ENCODE measurements at places on chromosomes 12 and 14.

GRCh38 chr12:18158774-18159557 lies 69.0 kb upstream of the RERGL start:
- DNase-seq = no peak

GRCh38 chr12:95380997-95381786 lies 92.8 kb upstream of the METAP2 start:
- DNase-seq = no peak

- DNase-seq = no peak
Observed at GRCh38 chr12:49944718-49945117, 5.8 kb upstream of the AQP2 start.

DNA sequence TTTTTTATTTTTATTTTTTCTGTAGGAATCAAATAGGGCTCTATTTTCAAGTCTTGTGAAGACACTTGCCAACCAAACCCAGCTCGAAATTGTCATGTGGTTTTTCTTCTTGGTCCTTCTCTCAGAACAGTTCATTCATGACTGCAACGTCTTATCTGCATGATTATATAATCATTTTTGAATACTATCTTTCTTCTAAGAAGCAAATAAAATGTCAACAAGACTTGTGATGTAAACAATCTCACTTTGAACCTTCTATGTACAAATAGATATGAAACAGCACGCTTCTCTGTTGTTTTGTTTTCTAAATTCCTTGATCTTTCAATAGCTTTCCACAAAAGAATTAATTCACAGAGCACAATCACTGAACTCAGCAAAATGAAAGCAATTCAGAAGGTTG lies 320.7 kb downstream of the SOX5 start:
- DNase-seq = no peak

- DNase-seq = no peak
Observed at GRCh38 chr14:22793976-22794375, 21.3 kb downstream of the SLC7A7 start.

GRCh38 chr12:47321436-47321835 lies 241.7 kb upstream of the AMIGO2 start:
- no peak for DNase-seq

DNA sequence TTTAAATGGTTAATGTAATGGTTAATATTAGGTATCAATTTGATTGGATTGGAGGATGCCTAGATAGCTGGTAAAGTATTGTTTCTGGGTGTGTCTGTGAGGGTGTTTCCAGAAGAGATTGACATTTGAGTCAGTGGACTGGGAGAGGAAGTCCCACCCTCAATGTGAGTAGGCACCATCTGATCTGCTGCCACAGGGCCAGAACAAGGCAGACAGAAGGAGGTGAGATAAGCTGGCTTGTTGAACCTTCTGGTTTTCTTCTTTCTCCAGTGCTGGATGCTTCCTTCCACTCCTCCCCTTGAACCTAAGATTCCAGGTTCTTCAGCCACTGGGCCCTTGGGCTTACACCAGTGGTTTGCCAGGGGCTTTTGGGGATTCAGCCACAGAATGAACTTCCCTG lies 756.5 kb upstream of the LRFN5 start:
- no peak for DNase-seq

DNA sequence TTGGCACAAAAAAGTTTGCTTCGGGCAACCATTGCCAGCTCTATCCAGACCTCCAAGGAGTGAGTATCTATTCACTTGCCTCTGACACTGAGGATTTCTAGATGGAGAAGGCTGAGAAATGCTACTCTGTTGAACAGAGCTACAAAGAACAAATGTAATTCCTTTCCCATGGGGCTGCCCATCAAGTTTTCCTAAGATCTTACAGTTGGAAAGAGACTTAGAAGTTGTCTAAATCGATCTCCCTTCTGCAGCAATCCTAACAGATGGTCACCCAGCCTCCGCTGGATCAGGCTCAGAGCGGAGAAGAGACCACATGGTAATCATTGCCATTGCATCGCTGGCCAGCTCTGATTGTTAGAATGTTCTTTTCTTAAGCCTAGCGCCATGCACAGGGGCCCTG lies 110.1 kb upstream of the BCL2L14 start:
- DNase-seq = no peak

DNA sequence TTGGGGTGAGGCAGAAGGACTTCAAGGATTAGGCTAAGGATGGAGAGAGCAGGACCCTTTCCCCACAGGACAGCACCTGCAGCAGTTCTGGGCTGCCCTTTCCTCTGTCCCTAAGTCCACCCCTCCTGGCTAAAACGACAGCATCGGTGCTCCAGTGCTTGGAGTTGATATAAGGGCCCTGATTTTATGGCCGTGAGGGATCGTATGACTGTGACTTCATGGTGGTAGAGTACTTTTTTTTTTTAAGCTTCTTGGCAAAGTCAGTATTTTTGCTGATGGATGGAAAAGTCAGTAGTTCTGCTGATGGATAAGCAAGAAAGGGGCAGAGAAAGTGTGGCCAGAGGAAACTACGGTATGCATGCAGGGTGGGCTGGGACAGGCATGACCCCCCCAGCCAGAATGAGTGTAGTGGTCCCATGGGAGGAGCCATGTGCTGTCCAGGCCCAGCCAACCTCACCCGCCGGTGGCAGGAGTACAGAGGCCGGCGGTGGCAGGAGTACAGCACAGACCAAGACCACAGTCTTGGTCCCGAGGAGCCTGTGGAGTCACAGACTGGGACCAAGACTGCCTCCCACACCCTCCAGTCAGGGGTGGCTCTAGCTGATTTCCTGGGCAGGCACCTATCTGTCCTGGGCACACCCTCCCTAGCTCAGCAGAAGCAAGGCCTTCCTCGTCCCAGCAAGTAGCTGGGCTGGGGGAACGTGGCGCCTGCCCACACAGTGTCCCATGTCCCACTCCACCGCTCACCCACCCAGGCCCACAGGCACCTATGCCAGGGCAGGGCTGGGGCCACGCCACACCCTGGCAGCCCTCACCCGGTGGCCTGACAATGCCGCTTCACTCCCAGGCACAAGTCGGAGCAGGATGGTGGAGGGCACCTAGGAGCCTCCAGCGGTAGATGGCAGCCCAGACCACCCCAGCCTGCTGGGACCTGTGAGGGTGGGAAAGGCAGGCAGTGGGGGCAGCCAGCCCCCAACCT lies 46.3 kb downstream of the CCDC88C start:
- DNase-seq = no peak

GRCh38 chr12:27808841-27809240 lies 28.8 kb upstream of the MANSC4 start:
- no peak for DNase-seq

DNA sequence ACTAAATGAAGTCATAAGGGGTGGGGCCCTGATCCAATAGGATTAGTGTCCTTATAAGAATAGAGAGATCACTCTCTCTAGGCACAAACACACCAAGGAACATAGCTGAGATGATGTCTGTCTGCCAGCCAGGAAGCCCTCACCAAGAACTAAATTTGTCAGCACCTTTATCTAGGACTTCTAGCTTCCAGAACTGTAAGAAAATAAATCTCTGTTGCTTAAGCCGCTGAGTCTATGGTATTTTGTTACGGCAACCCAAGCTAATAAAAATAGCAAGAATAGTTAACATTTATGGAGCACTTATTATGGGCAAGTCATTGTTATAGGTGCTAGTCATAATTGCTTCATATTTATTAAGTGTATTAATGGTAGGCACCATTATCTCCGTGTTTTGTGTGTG lies 249.6 kb downstream of the MSRB3 start:
- DNase-seq = no peak

- DNase-seq = no peak
Observed at GRCh38 chr12:39369756-39370155, 73.2 kb downstream of the KIF21A start.

DNA sequence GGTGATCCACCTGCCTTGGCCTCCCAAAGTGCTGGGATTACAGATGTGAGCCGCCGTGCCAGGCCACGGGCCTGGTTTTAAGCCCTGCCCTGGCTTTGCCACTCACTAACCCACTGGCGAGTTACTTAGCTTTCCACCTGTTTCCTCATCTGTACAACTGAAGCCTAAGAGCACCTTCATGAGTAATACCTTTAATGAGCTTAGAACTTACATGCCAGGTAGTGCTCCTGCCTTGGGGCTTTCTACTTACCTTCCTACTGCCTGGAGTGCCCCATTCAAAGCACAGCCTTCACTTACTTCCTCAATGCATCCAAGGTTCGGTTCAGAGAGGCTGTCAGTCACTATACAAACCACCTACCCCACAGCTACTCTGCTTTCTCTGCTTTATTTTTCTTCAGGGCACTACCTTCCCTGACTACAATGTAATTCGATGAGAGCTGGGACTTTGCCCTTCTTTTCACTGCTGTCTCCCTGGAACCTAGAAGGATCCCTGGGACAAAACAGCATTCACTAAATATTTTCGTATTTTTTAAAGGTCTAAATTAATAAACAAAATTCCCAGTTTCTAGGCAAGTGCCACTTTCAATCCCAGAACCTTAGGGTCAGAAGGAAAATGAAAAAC lies 13.8 kb downstream of the ZCCHC8 start:
- no peak for DNase-seq

- no peak for DNase-seq
Observed at GRCh38 chr14:104119119-104119487, 19.3 kb upstream of the KIF26A start.

- no peak for DNase-seq
Observed at GRCh38 chr12:5520831-5521230, 88.9 kb downstream of the NTF3 start.

DNA sequence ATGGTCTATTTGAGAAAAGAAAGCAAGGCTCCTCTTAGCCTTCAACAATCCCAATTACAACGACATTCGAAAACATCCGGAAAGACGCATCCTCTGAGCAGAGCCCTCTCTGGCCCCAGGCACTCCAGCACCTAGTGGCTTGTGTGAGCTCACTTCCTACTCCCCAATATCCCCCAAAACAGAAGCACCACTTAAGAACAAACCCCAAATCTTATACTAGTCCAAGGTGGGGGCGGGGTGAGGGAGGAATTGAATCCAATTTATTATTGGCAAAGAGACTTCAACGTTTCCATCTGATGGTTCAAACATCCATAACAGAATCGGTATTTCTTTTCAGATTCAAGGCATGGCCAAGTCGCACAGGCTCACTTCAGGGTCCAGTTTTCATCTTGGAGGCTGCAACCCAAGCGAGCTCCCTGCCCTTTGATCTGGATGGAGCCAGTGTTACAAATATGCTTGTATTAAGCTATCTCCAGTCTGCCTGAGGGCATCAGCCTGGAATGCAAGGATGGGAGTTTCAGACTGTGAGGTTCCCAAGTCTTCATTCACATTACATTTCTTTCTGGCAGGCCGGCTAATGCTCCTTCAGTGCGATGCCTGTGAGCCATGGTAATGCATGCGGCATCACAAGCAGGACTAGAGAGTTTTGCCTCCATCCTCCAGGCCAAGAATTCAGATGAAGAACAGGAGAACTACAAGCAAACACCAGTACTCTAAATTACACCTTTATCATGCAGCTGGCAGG lies 132.5 kb upstream of the FOXN3 start:
- no peak for DNase-seq

- DNase-seq = no peak
Observed at GRCh38 chr12:55716582-55716957, 724 bp downstream of the BLOC1S1 start.

DNA sequence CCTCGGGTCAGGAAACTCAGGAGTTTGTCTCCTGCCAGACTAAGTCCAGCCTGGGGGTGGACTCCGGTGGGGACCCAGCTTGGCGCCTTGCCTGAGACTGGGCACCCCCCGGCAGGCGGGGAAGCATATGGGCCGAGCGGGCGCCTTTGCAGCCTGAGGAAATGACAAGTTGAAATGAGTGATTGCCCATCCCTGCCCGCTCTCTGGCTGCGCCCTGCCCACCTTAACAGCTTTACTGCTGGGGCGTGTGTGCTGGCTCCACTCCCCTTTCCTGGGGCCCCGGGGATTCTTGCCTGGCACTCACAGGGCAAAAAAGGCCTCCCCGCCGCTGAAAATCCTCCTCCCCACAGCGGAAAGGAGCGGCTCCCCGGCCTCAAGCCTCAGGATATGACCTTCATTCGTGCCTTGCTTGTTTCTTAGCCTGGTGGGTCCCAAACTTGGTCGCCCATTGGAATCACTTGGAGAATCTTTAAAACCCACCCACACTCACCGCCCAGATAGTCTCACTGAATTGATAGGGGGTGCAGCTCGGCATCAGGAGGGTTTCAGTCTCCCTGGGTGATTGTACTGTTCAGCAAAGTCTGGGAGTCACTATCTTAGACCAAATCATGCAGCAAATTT lies 1.5 kb downstream of the RFLNA start:
- no peak for DNase-seq

- DNase-seq = no peak
Observed at GRCh38 chr12:108722992-108723766, 8.1 kb downstream of the CORO1C start.

- DNase-seq = no peak
Observed at GRCh38 chr14:104550861-104551728, 28.5 kb upstream of the C14orf180 start.

GRCh38 chr12:99009654-99010296 lies 364.7 kb downstream of the APAF1 start:
- no peak for DNase-seq

- DNase-seq = no peak
Observed at GRCh38 chr12:129676411-129676810, 227.4 kb downstream of the TMEM132D start.

GRCh38 chr12:124610021-124610612 lies 42.7 kb upstream of the NCOR2 start:
- no peak for DNase-seq

DNA sequence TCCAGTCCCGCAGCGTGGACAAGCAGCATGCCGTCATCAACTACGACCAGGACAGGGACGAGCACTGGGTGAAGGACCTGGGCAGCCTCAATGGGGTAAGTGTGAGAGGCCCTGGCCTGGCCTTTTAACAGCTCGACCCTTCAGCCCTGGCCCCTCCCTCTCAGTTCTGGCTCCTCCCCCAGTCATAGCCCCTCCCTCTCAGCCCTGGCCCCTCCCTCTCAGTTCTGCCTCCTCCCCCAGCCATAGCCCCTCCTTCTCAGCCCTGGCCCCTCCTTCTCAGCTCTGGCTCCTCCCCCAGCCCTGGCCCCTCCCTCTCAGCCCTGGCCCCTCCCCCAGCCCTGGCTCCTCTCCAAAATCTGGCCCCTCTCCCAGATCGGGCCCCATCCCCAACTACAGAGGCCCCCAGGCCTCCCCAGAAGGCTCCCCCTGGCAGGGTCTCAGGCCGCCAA lies 11.2 kb downstream of the CEP170B start:
- no peak for DNase-seq

DNA sequence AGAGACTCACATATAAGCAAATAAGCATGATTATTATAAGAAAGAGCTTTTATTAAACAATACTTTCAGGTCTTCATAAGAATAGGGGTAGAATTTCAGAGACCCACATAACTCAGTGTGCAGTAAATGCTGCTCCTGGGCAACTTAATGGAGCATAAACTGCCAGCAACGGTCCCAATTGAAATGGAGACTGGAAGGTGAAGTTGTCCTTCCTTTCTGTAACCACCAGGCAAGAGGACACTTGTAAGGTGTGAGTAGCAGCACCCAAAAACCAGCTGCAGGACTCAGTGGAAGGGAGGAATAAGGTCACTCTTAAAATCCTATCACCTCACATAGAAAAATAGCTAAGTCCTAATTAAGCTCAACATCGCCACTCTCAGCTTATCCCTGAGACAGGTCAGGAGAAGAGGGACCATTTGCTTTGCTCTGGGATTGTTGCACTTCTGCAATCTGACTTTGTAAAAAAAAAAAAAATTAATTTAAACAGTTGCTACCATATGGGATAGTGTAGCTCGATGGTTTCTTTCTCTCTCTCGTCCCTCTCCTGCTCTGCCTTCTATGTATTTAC lies 22.7 kb upstream of the LTA4H start:
- DNase-seq = no peak

GRCh38 chr12:73678335-73678734 lies 859.3 kb upstream of the ATXN7L3B start:
- no peak for DNase-seq

Data from esophagus squamous epithelium (tissue), 5 donors.